ENCODE measurements at places on chromosomes 11 and 22. TPM values are rescaled to one million over a fixed set of nuclear protein-coding genes. Genes with fewer than 3 reads are reported as not detected.

- DNase-seq: no peak
Observed at GRCh38 chr11:14972581-14973495, 687 bp upstream of the CALCA start.

- DNase-seq: no peak
Observed at GRCh38 chr11:125157118-125157733, 7.3 kb upstream of the PKNOX2 start.

GRCh38 chr22:29306835-29307595 is 565 bp downstream of the GAS2L1 start:
- peak; percentile 90 for DNase-seq

- no peak for DNase-seq
Observed at GRCh38 chr11:85783758-85784157, 27.2 kb downstream of the SYTL2 start.

GRCh38 chr11:130655300-130655699 is 206.9 kb downstream of the ADAMTS15 start:
- DNase-seq: no peak

- DNase-seq: no peak
Observed at GRCh38 chr11:44564166-44564565, 1.3 kb upstream of the CD82 start.

DNA sequence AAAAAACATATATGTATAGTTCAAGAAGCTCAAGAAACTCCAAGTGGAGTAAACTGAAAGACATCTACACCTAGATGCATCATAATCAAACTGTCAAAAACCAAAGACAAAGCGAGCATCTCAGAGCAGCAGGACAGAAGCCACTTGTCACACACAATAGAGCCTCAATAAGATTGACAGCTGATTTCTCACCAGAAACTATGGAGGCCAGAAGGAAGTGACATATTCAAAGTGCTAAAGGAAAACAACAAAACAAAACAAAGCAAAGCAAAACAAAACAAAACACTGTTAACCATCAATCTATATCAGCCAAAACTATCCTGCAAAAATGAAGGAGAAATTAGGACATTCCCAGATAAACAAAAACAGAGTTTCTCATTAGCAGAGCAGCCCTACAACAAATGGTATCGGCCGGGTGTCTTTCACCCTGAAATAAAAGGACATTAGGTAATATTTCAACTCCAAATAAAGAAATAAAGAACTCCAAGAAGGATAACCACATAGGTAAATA is 65.8 kb upstream of the SEPTIN5 start:
- no peak for DNase-seq

DNA sequence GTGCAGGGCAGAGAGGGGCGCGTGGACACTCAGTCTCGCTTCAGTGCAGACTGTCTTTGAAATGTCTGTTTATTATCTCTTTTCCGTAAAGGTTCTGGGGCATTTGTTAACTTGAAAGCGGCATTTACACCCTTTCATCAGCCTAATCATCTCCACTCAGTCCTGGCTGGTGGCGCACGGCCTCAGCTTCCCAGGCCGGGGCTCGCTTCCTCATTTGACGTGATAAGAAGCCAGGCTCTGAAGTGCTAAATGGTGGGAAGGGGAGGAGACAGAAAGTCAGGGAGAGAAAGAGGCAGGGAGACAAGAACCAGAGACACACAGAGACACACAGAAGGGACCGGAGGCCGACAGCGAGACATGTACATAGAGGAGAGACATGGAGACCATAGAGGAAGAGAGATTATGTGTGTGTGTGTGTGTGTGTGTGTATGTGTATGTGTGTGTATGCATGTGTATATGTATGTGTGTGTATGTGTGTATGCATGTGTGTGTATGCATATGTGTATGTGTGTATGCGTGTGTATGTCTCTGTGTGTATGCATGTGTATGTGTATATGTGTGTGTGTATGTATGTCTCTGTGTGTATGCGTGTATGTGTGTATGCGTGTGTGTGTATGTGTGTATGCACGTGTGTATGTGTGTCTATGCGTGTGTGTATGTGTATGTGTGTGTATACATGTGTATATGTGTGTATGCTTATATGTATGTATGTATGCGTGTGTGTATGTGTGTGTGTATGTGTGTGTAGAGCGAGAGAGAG is 101.5 kb downstream of the ST3GAL4 start:
- DNase-seq: no peak

GRCh38 chr22:20422271-20423007 is 15.2 kb downstream of the SCARF2 start:
- no peak for DNase-seq

GRCh38 chr11:13152736-13153541 is 124.7 kb upstream of the BMAL1 start:
- DNase-seq: no peak

- no peak for DNase-seq
Observed at GRCh38 chr22:23565915-23566704, 14.0 kb downstream of the IGLL1 start.

DNA sequence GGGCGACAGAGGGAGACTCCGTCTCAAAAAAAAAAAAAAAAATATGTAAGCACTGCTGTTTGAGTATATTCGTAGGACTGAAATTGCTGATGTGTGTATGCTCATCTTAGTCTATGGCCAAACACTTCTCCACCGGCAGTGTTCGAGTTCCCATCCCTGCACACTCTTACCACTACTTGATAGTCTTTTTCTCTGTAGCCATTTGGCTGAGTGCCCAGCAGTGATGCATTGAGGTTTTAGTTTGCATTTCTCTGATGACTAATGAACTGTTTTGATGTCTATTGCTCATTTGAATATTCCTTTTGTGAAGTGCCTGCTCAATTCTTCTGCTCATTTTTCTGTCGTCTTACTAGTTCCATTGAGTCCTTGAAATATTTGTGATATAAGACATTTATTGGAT is 1.9 kb downstream of the TIRAP start:
- DNase-seq: no peak

GRCh38 chr11:87901341-87901740 is 273.9 kb downstream of the RAB38 start:
- no peak for DNase-seq

DNA sequence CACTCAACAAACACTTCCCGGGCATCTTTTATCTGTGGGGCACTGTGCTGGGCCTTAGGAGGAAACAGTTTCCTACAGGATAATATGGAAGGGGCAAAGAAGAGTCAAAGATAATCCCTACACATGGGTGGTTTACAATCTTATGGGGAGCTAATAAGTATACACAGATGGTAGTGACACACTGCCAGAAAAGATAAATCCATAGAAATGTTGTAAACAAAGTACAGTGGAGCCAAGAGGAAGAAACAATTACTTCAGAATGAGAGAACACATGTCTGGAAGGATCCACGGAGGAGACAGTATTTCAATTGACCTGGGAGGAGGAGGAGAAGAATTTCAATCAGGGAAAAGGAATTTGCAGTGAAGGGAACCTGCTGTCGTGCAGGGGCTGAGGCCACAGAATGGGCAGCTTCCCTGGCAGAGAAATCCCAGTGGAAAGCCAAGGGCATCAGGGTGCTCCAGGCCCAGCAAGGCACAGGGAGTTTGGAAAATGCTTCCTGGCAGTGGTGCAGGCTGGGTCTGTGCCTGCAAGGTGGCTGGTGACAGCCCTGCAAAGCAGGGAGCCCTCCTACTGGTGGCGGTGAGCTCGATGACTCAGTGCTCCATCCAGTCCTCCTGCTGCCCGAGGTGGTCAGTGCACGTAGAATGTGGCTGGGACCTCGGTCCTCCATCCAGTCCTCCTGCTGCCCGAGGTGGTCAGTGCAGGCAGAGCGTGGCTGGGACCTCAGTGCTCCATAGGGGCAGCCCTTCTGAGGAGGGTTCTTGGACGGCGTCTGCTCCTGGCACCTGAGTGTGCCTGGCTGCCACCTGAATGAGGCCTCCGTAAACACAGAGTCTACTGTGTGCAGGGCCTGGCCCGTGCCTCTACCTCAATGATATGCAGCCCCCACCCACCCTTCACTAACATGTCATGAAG is 444.3 kb upstream of the B3GAT1 start:
- no peak for DNase-seq

GRCh38 chr11:122749005-122749687 is 89.2 kb upstream of the CRTAM start:
- DNase-seq: no peak

DNA sequence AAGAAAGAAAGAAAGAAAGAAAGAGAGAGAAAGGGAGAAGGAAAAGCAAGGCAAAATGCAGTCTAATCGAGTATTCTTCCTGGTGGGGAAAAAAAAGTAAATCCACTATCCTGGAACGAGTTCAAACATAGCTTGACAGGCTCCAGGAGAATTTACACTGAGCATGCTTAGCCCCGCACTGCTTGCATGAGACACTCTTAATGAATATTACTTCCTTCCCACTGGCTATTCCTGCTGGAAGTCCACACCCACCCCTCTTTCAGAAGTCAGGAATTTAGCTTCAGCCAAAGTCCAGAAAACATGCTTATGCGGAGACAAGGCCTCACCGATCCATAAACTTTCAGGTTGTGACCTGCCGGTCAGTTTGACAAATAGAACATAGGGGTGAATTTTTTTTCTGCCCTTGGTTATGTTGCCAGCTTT is 251.8 kb upstream of the BLID start:
- no peak for DNase-seq

DNA sequence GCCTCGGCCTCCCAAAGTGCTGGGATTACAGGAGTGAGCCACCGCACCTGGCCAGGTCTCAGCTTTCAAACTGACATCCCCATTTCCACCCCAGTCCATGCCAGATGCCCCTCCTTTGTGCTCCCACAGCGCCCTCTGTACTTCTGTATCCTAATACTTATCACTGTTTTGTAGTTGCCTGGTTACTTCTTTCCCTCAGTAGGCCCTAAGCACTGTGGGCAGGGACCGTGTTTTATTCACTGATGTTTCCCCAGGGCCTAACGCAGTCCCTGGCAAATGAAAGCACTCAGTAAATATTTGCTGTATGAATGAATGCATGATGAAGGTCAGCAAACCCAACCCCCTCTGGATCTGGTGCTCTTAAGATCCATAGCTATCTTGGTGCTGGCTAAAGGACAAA is 2.2 kb upstream of the TRIM3 start:
- no peak for DNase-seq

DNA sequence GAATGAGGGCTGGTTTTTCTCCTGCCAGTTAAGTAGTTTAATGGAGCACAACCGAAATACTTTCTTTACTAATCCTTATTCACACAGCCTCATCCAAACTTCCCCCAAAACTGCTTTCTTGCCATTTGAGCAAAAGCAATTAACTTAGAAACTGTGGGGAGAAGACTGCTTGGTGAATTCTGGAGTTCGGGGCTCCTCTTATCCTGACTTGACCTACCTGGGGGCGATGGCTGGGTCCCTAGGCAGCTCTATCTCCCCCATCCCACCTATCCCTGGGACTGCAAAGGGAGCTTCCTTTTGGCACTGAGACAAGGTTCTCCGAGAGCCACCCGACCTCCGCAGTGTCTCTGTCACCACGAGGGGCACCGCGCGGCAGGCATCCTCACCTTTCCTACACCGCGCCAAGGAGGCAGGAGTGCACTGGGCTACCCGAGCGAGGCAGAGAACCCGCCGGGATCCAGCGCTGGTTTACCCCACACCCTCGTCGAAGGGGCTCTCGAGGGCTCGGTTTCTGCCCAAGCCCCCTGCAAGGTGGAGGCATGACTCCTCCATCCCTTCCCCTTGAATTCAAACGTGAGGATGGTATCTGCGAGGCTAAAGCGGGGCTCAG is 759 bp downstream of the DESI1 start:
- DNase-seq: no peak

GRCh38 chr22:39291523-39291922 is 27.9 kb downstream of the RPL3 start:
- no peak for DNase-seq

GRCh38 chr11:101429703-101430540 is 153.9 kb downstream of the TRPC6 start:
- no peak for DNase-seq

GRCh38 chr22:48353116-48353947 is 1474.3 kb downstream of the BRD1 start:
- DNase-seq: peak; percentile 36

- no peak for DNase-seq
Observed at GRCh38 chr11:63520606-63521170, 14.8 kb downstream of the LGALS12 start.

Gene OR52E8
- not detected for total RNA-seq

Gene THRSP
- total RNA-seq: 2.0 TPM

Gene OR4C13
- total RNA-seq: not detected

Gene CCDC81
- 0.59 TPM for total RNA-seq

Gene IRAG1
- 6.4 TPM for total RNA-seq

Gene SPTBN2
- 1.7 TPM for total RNA-seq

Gene YAP1
- 74.9 TPM for total RNA-seq

Gene DCPS
- 9.9 TPM for total RNA-seq

Gene TP53I11
- total RNA-seq: 38.4 TPM

Gene KRTAP5-1
- total RNA-seq: not detected

Gene CBLIF
- not detected for total RNA-seq

Data from cardiac septum (tissue), 1 donor.